ENCODE measurements at places on chromosomes 12 and 14.

GRCh38 chr14:96622926-96623325 is 120.7 kb downstream of the PAPOLA start:
- no peak for DNase-seq

DNA sequence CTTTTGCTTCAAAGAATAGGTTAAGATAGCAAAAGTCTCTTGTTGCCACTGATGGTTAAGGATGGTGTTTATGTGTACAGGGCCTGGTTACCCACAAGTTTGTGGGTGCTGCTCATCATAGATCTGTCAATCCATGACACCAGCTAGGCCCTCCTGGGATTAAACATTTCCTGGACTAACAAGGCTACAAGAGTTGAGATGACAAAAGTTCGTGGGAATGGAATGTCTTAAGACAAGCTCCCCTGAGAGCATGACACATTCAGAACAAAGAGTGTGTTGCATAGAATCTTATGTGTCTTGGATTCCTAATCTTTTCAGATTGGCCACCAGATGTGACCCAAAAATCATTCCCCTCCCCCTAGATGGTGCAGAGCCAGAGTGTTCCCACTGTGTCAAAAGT is 592.5 kb upstream of the USP15 start:
- DNase-seq, result no peak

DNA sequence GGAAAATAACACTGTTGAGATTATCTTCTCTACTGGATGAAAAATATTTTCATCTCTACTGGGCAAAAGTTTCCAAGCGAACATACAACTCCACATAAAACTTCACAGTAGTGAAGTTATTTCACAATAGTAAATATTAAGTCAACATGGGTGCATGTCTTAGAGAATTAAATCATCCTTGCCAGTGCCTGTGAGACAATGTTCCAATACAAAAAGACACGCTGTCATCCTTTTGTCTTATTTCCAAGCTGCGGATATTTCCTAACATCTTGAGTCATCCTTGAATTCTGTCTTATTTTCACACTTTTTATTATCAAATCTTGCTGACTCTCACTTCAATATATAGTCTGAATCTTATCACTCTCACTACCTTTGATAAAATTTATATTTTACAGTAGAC is 142.9 kb upstream of the KITLG start:
- DNase-seq, result no peak

DNA sequence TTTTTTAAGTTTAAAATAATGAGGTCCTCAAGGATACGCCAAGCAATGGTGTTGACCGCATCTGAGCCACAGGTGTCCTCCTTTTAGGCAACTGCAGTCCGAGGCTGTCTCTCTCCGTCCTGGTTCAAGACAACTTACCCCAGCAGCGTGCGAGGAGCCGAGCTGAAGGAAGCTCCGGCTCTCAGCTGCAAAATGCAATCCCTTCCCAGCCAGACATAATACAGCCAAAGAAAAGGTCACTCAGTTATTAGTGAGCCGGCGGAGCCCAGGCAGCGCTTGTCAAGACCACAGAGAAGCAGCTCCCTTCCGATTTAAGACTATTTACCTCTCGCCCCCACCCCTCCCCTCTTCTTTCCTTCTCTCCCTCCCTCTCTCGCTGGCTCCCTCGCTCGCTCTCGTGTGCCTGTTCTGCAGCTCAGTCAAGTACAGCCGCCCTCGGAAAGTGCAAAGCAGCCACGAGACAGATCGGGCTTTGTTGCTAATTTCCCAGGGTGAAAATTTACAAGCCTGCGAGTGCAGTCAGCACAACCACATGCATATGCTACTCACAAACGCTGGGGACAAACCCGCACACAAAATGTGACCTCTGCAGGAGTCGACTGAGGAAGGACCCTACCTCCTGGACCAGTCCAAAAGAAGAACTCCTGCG is 363 bp upstream of the LMO3 start:
- DNase-seq, result no peak

GRCh38 chr14:84403585-84403984 is 1126.4 kb upstream of the FLRT2 start:
- DNase-seq, result no peak

DNA sequence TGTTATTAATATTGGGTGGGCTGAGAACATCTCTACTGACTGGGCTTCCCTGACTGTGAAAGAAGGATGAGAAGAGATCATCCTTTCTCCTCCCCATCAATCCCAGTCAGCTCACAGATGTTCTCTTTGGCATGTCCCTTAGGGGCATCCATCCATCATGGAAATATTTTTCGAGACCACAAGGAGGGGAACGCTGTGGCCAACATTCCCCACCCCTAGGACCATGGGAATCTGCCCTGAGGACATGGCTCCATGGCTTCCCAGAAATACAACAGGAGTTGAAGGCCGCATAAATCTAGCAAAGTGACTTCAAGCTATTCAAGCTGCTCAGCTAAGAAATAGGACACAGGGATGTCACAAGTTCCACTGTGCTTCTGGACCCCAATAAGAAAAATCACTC is 456.8 kb downstream of the MED13L start:
- no peak for DNase-seq

GRCh38 chr12:47864646-47865235 is 40.1 kb downstream of the VDR start:
- no peak for DNase-seq

GRCh38 chr14:54894995-54895394 is 7.6 kb downstream of the GCH1 start:
- no peak for DNase-seq

GRCh38 chr14:49483268-49483667 is 102.9 kb downstream of the RPS29 start:
- no peak for DNase-seq
